ENCODE measurements at places on chromosomes 4 and X. TPM values are rescaled to one million over a fixed set of nuclear protein-coding genes. Genes with fewer than 3 reads are reported as not detected.

- DNase-seq = no peak
Observed at GRCh38 chr4:94669672-94670664, 87.8 kb upstream of the BMPR1B start.

GRCh38 chrX:134803060-134803459 lies 144.8 kb upstream of the PLAC1 start:
- no peak for DNase-seq

DNA sequence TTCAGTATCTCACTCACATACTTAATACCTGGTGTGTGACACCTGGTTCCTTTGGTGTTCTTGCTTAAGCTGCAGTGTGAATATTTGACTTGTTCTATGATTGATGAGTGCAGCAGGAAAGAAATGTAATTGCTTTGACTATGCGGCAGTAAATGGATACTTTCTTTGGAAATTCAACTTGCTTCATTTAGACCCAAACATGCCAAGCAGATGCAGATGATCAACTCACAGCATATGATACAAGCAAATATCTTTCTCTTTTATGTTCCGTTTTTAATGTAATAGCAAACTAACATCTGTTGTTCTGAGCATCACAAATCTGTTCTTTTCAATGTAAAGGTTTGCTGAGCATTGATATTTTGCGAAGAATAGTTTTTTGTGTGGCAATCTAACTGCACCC lies 549.5 kb downstream of the C4orf33 start:
- DNase-seq = no peak

Gene SPANXN4
- not detected for total RNA-seq

All from activated T-cell treated with anti-CD3 and anti-CD28 coated beads, Interleukin-2, amount 50 U/mL, for 72 hours (primary cell).